Fibroblast of skin of abdomen (primary cell): ENCODE measurements at places on chromosomes 2 and 18.

GRCh38 chr2:122864728-122865127 lies 1109.3 kb downstream of the TSN start:
- DNase-seq = no peak

DNA sequence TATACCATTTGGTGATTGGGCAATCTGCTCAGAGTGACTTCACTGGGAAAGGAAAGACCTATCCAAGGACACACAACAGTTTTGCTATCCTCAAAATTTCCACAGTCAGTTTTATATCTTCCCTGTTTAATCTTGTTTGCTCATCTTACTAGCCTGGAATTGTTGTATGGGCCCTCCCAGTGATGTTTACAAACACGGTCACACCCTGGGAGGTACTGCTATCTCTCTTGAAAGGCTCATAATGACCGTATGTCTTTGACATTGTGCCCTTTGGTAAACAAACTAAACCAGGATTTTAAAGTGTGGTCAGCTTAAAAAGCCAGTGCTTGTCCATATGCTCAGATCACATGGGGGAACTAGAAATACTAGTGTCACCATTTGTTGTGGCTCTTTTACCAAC lies 277.0 kb downstream of the CDH2 start:
- DNase-seq = no peak

DNA sequence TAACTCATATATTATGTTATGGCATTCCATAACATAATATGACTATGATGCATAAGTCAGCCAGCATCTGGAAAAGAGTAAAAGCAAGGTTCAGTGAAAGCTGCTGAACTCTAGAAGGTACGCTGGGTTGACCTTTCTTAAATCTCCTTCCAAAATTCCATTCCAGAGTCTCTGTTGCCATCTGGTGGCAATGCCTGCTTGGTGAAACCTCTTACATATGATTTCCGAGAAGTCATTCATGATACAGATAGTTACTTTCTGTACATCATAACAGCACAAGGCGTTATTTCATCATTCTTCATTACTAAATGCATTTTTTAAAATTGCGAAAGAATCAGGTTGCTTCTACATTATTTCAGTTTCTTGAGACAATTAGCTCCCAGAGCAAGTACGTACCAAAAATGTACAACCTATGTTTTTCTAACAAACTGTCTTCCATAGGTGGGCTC lies 7.0 kb upstream of the EPG5 start:
- DNase-seq = peak; percentile 86

DNA sequence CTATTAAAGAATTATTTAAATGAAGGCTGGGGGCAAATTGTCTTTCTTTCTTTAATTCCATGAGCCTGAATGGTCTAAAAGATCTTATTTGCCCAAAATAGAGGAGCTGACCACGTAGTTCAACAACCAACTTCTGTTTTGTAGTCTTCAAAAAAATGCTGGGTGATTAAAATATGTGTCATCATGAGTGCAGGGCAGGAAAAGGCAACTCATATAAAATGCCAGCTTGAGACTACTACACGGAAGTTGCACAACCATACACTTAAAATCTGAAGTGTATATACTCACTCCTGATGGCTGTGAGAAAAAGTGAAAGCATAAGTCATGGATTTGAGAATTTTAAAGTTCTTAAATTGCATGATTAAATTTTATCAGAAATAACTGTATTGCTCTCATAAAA lies 210.9 kb downstream of the DYM start:
- peak; percentile 71 for DNase-seq

DNA sequence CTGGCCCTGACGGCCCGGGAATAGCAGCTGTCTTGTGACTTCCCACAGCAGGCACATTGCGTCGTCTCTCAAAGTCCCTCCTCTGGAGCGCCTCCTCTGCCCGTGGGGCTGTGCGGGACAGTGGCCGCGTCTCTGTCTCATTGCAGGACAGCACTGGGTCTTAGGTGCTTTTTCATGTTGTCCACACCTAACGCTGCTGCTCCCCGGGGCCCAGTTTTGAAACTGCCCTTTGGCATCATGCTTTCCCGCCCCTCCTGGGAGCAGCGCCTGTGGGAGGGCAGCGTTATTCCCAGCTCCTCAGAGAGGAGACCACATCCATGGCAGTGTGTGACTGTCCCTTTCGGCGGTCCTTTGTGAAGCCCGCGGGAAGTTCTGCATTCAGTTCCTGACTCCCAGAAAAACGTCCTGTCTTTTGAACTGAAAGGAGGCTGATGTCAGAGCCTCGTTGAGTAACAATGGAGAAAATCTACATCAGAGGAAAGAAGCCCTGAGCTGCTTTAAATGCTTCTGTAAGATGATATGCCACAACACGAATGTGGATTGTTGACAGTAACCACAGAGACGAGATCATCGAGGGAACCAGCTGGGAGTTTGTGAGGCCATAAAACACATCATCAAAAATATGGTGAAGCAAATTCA lies 226.0 kb downstream of the FAM210A start:
- DNase-seq = peak; percentile 89

DNA sequence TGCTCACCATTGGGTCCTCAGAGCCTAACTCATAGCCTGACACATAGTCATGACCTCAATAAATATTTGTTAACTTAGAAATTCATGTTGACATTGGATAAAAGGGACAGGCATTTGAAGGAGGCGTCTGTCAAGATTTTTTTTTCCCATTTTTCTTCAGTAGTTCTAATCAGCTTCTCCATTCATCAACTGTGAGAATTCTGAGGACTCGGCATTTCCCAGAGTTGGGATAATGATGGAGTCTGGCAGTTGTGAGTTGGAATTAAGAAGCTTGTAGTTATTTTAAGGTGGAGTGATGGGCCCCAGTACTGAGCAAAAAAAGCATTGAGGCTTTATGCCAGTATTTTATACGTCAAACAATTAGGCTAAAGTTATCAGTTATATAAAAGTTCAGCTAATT lies 4.6 kb downstream of the SPATS2L start:
- DNase-seq = no peak

DNA sequence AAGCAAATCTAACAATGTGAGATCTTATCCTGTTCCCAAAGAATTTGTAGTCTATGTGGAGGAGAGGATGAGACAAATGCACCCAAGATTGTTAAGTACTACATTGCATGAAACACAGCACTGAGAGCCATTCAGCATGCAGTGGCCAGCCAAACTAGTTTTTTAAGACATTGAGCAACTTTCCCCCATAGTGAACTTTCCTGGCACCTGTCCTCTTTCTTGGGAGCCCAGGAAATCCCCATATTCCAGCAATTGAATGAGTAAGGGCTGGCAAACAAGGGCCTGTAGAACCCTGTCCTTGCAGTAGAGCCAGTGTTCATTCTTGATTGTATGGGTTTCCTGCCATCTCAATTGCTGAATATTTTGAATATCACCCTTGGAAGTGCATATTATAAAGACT lies 58.8 kb upstream of the FIGN start:
- DNase-seq = no peak

- DNase-seq = peak; percentile 53
Observed at GRCh38 chr18:58882686-58883085, 18.0 kb downstream of the ZNF532 start.

DNA sequence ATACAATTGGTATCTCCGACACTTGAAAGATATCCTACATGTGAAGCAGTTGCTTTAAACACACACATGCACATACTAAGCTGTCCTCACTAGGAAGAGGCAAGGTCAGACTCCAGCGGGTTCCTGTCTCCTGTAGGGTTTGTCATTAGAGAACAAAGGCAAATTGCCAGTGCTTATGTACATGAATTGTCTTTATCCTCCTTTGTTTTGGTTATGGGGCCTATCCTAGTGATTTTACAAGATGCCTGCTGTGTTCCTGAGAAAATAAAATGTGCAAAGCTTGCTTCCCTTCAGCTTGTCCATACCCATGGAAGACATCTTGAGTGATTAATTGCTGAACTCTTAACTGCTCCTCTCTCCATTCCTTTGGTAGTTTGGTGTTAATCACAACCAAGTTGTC lies 86.7 kb upstream of the SLC39A10 start:
- no peak for DNase-seq

GRCh38 chr2:181224866-181225265 lies 232.3 kb upstream of the ITGA4 start:
- DNase-seq = no peak

GRCh38 chr2:190527214-190527613 lies 7.3 kb downstream of the NEMP2 start:
- no peak for DNase-seq

DNA sequence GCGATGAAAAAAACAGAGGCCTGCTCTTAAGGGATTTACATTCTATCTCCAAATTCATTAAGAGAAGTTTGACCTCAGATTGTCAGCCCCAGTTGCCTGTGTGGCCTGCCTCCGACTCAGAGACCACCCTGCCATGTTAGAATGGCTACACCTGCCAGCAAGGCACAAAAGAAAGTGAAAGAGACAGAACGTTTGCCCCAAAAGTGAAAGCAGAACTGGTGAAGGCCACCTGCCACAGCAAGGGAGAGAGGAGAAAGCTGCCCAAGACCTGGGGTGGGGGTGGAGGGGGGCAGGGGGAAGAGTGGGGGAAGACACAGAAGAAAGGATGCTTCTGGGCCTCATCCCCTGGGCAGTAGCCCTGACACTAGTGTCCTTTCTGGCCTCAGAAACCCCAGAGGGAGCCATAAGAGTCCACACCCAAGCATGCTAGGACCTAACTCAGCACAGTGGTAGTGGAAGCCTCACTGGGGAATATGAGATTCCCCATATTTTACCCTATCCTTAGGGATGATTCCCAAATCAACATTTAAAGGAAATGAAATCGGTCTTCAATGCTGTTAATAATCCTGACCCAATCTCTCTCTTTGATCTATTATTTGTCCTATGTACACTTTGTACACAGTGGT lies 389.7 kb downstream of the TXNL1 start:
- DNase-seq = no peak

DNA sequence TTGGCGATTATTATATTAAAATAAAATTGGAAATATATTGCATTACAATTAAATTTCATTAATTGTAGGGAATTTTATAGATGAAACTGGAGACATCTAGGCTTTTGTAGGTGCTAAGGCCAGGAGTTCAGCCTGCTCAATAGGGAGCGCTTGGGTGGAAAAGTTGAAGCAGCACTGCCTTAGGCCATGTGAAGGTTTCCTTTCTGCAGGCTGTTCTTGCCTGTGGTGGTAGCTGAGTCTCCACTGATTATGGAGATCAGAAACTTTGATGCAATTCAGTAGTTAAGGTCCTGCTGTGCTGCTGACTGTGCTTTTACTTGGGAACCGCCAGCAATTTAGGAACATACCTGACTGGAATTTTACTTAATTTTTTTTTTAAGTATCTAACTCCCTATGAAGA lies 179.9 kb upstream of the BOD1L2 start:
- DNase-seq = no peak

- peak; percentile 70 for DNase-seq
Observed at GRCh38 chr2:200353120-200353519, 46.6 kb downstream of the SPATS2L start.

DNA sequence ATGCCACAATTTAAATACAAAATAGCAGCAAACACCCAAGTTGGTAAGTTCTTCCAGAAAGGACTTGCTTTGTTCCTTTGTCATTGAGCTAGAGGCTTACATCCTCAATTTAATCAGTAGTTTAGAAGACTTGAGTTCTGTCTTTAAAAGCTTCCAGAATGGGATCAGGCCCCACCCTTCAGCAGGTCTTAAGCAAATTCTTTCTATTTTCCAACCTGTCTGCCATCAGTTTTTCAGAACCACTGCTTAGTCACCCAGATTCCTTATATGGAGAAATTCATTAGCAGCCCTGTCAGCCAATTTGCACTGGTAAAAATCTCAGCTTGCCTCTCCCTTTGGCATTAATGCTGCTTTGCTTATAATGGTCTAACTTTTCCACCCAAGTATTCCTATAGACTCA lies 263.6 kb upstream of the HNMT start:
- DNase-seq = no peak

GRCh38 chr2:38065502-38066135 lies 10.3 kb downstream of the CYP1B1 start:
- DNase-seq = no peak

GRCh38 chr2:129912066-129912820 lies 67.2 kb upstream of the RAB6C start:
- no peak for DNase-seq

GRCh38 chr2:53793821-53794220 lies 7.0 kb downstream of the ERLEC1 start:
- no peak for DNase-seq

- no peak for DNase-seq
Observed at GRCh38 chr2:85514323-85514722, 24.6 kb upstream of the MAT2A start.

GRCh38 chr2:10344105-10345066 lies 41.7 kb downstream of the HPCAL1 start:
- DNase-seq = peak; percentile 18

GRCh38 chr2:53242090-53242489 lies 525.5 kb upstream of the CHAC2 start:
- no peak for DNase-seq

DNA sequence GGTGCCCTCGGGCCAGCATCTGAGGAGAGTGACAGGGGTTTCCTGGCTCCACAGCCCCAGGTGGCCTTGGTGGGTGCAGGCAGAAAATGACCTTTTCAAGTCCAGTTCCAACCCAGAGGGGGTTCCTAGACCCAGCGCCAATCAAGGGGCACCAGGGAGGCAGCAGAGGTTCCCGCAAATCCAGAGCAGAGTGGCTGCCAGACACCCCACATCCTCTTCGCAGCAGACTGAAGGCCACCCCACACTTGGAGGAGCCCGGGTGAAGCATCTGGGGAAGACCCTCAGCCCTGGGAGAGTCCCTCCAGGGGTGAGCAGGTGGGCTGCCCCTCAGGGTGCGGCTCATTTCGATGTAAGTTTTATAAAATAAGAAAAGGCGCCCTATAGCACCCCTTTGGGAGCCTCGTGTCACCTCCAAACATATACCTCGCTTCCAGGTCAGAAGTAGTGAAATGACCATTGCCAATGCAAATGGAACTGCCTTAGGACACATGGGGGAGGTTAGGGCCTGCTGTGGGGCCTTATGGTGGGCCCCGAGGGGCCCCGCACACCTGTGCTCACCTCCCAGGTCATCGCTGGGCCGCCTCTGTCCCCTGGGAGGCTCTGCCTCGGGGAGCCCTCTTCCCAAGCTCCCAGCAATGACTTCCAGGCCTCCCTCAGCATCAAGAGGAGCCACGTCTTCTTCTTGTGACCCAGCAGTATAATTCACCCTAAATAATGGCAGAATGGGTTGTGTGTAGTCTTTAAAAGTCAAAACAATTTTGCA lies 11.0 kb downstream of the RTP5 start:
- DNase-seq = no peak

- no peak for DNase-seq
Observed at GRCh38 chr2:233414777-233415570, 60.7 kb downstream of the DGKD start.

GRCh38 chr2:161961061-161961460 lies 113.0 kb downstream of the DPP4 start:
- no peak for DNase-seq

- no peak for DNase-seq
Observed at GRCh38 chr18:74773171-74773624, 175.5 kb downstream of the ZNF407 start.

GRCh38 chr18:55546851-55547704 lies 40.9 kb downstream of the TCF4 start:
- DNase-seq = peak; percentile 90

DNA sequence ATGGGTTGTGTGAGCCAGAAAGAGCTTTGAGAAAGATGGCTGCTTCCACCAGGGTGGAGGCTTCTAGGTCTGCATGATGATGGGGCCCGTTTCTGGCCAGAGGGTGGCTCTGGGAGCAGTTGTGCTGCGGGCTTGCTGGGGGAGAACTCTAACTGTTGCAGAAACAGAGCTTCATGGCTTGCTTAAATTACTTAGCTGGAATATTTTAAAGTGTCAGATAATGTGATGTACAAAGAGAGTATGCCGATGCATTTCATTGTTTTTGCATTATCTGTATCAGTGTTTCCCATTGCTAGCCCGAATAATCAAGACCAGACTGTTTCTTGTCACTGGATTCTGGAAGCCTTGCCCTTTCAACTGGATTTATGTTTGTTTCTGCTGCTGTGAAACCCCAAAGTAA lies 6.3 kb upstream of the DRC1 start:
- DNase-seq = no peak
